NCI-H526 treated with DMSO at 0.1 percent for 48 hours (cell line): ENCODE measurements at places on chromosomes 1 and 21.

DNA sequence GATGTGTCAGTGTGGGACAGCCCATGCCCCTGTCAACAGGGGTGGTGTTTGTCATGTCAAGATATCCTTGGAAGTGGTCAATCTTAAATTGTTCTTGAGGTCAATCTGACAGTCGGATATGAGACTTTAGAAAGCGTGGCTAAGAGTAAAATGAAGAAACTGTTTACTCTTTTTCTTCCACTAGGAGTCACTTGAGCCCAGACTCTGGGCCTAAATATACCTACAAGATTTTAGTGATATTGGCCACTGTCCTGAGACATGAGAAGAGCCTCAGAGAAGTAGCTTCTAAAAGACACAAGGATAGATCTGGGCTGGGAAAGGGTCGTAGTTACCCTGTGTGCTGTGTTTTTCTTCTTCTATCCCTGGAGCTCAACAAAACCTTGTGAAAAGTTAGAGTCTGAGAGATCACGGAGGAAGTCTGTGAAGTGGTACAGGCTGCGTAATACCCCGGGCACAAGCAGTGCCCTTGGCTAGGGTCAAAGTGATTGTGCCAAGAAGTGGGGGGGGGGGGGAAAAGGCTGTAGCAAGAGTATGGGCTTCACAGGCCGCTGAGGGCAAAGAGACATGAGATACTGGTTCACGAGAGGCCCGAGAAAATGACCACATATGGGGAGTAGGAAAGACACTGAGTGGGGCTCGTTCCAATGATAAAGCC lies 355.2 kb upstream of the GREM2 start:
- no peak for DNase-seq

GRCh38 chr1:17135530-17135929 lies 16.3 kb upstream of the PADI2 start:
- DNase-seq, result peak; percentile 75

DNA sequence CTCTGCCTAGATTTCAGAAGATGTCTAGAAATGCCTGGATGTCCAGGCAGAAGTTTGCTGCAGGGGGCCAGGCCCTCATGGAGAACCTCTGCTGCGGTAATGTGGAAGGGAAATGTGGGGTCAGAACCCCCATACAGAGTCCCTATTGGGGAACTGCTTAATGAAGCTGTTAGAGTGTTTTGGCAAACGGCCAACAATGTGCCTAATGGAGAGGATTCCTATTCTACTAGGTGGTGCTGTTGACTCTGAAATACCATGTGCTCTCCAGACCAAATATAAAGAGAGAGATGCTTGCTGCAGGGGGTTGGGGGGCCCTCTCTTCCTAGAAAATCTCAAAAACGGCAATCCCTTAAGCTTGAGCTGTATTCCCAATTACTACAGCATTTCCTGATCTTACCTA lies 57.1 kb upstream of the DR1 start:
- DNase-seq, result no peak

- DNase-seq, result no peak
Observed at GRCh38 chr1:50847303-50847702, 112.8 kb downstream of the FAF1 start.

- DNase-seq, result no peak
Observed at GRCh38 chr1:96968541-96968940, 247.0 kb downstream of the PTBP2 start.

DNA sequence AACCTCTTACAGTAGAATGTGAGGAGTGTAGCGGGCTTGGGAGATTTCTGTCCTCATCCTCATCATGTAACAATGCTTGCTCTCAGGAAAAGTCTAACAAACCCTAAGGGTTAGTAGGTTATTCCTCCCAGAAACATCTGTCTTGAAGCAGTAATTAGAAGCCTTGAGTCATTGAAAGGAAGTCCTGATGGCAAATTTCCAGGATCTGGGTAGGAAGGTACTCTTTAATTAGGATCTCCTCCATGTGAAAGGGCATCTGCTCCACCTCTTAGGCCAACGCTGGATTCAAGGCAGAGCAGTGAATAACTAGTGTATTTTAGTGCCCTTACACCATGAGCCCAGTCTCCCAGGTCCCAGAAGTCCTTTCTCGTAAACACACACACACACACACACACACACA lies 106.6 kb upstream of the BARHL2 start:
- DNase-seq, result no peak

- no peak for DNase-seq
Observed at GRCh38 chr1:9191231-9191630, 43.3 kb upstream of the H6PD start.

- DNase-seq, result no peak
Observed at GRCh38 chr1:228393268-228393701, 13.3 kb downstream of the TRIM11 start.
